ENCODE measurements at places on chromosomes 6 and 20. TPM values are rescaled to one million over a fixed set of nuclear protein-coding genes. Genes with fewer than 3 reads are reported as not detected.

Gene ATRN
- 32.3 TPM for polyA plus RNA-seq

Gene GRM1
- polyA plus RNA-seq = not detected

Gene SAMD3
- 3.9 TPM for polyA plus RNA-seq

Gene RSPH9
- polyA plus RNA-seq = 0.24 TPM

Gene CLDN20
- not detected for polyA plus RNA-seq

Gene NTSR1
- polyA plus RNA-seq = 2.3 TPM

Gene CPNE5
- polyA plus RNA-seq = 0.10 TPM

Gene EFCAB8
- polyA plus RNA-seq = not detected

Gene HINT3
- polyA plus RNA-seq = 3.4 TPM

Gene NMBR
- not detected for polyA plus RNA-seq

Gene METTL24
- polyA plus RNA-seq = not detected

Gene NKX2-4
- polyA plus RNA-seq = not detected

Gene AFDN
- 11.6 TPM for polyA plus RNA-seq

Gene SFTA2
- polyA plus RNA-seq = not detected

Gene PGC
- not detected for polyA plus RNA-seq

Gene MAVS
- 15.5 TPM for polyA plus RNA-seq

Gene C6orf15
- polyA plus RNA-seq = not detected

Gene ZNF133
- polyA plus RNA-seq = 17.2 TPM

Gene WFDC5
- polyA plus RNA-seq = not detected

Gene ARID1B
- 20.1 TPM for polyA plus RNA-seq

Gene LY6G6D
- polyA plus RNA-seq = not detected

Gene KIF13A
- polyA plus RNA-seq = 22.5 TPM

Gene SAYSD1
- polyA plus RNA-seq = 5.7 TPM

Gene FAM83C
- 0.02 TPM for polyA plus RNA-seq

Gene EYA4
- 4.4 TPM for polyA plus RNA-seq

Gene COX7A2
- polyA plus RNA-seq = 185 TPM

Gene STMND1
- polyA plus RNA-seq = not detected

Gene PLTP
- 53.5 TPM for polyA plus RNA-seq

Gene HLA-DPB1
- polyA plus RNA-seq = 10.7 TPM

Gene XKR7
- not detected for polyA plus RNA-seq

Gene POU3F2
- polyA plus RNA-seq = not detected

Gene SCRT2
- polyA plus RNA-seq = not detected

Gene ATP6V1G2
- 6.5 TPM for polyA plus RNA-seq

Gene DPPA5
- polyA plus RNA-seq = not detected

Gene RAET1L
- not detected for polyA plus RNA-seq

Gene IPCEF1
- 0.07 TPM for polyA plus RNA-seq

Gene HLA-DMA
- 8.3 TPM for polyA plus RNA-seq

Gene NPBWR2
- polyA plus RNA-seq = not detected

Gene OLIG3
- not detected for polyA plus RNA-seq

Gene AVP
- not detected for polyA plus RNA-seq

Data from IMR-90 (cell line).